Activated naive CD8-positive, alpha-beta T cell treated with anti-CD3 and anti-CD28 coated beads, Interleukin-2, amount 10 ng/mL, durations not matched to agents 7 days and 5 days (primary cell): ENCODE measurements at places on chromosomes 16 and 17.

DNA sequence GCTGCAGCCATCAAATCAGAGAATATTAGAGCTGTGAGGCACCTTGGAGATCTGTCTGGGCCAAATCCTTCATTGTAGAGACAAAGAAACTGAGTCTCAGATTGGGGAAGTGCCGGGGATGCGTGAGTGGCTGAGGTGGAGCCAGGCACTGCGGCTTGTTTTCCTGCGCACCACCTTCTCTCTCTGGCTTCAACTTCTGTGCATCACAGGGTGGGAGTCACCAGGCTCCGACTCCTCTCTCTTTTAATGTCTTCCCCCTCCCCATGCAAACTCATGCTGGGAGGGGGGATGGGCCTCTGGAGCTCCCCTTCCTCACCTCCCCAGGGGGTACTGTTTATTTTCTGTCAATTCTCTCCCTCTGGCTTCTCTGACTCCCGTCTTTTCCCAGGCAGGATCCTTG, 8.7 kb upstream of the ETV4 start:
- no peak for DNase-seq

DNA sequence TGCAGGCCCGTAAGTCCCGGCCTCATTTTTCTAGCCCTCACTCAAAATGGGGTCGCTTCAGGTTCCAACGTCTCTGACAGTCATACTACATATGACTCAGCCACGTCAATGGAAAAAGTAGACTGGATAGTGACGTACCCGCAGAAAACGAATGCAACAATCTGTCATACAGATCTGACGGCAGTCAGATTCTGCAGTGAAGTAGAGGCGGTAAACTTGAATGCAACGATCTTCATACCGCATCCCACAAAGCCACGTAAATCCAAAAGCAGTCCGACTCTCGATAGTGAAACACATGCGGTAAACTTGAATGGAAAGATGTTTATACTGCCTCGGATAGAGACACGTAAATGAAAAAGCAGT, 38.4 kb upstream of the ARL4D start:
- DNase-seq: peak; percentile 53

- no peak for DNase-seq
These were observed 191.9 kb downstream of the SLC39A11 start for GRCh38 chr17:72900654-72900971.

DNA sequence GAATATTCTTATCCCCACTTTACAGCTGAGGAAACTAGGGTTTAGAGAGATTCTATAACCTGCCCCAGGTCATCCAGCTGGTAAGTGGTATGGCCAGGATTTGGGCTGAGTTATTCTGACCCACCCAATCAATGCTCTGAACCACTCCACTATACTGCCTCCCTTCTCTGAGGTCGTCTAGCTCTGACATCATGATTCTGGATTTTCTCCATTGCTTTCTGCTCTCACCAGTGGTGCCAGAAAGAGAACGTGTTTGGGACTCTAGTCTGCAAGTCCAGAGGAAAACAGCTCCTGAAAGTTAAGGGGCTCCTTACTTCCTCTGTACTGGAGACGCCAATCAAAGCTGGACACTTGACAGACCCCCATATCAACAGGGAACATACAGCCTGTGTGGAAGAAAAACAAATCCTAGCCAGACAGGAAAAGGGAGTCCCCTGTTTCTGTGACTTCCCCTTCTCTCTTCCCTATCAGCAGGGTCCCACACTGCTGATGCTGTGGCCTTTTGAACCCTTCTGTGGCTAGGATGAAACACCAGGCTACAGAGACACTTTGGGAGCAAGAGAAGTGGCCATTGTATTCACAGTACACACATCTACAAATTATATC, 6.0 kb upstream of the EZH1 start:
- DNase-seq: no peak

GRCh38 chr16:80887062-80887461, 82.7 kb upstream of the CDYL2 start:
- DNase-seq: no peak

GRCh38 chr17:41340494-41340893, 10.1 kb downstream of the KRT33A start:
- no peak for DNase-seq

DNA sequence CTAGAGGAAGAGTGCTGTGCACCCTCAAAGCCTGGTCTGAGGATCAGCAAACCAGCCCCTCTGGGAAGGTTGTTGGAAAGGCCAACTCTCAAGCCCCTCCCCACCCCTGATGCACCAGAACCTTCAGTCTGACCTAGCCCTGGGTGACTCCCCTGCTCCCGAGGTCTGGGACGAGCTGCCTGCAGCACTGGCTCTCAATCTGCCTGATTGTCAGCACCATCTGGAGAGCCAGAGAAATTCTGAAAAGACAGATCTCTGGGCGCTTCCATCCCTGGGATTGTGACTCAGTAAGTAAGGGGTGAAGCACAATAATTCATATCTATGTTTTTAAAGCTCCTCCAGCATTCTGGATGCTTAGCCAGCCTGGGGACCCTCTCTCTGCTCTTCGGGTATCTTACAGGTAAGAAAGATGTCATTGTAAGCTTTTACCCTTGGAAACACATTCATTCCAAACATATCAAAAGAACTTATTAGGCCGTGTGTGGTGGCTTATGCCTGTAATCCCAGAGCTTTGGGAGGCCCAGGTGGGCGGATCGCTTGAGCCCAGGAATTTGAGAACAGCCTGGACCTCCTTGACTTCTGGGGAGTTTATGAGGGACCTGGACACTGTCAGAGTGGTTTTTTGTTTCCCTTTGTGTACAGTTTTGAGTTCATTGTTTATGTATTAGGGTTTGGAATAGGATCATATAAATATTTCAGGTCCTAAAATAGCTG, 147.5 kb downstream of the KCNJ12 start:
- no peak for DNase-seq

GRCh38 chr16:72978212-72978611, 69.7 kb downstream of the ZFHX3 start:
- no peak for DNase-seq

GRCh38 chr16:78464833-78465232, 365.4 kb downstream of the WWOX start:
- no peak for DNase-seq

- DNase-seq: peak; percentile 68
These were observed 685 bp downstream of the FASN start for GRCh38 chr17:82097184-82097918.

DNA sequence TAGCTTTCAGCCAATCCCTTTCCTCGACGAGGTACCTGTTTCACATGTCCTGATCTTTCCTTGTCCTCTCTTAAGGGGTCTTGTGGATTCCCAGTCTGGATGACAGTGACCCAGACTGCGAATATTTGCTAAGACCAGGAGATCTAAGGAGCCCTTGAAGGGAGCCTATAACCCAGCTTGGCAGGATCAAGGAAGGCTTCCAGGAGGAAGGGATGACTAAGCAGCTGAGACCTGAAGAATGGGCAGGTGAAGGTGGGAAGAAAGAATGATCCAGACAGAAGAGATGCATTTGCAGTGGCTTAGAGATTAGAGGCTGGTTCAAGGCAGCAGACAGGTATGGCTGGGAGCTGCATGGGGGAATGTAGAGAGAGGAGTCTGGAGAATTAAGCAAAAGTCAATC, 1.9 kb upstream of the PDK2 start:
- DNase-seq: no peak

- DNase-seq: no peak
These were observed at the start of gene SPDYE4 for GRCh38 chr17:8758137-8758596. TSS of gene SPDYE4 (minus strand) at chr17:8758546. CDS start at chr17:8758382, 164 bp downstream.

GRCh38 chr17:16912021-16912962, 59.6 kb downstream of the TNFRSF13B start:
- no peak for DNase-seq

GRCh38 chr17:70166615-70167014, 2.7 kb upstream of the KCNJ2 start:
- no peak for DNase-seq

GRCh38 chr17:266701-267667, 85.5 kb upstream of the DOC2B start:
- no peak for DNase-seq

DNA sequence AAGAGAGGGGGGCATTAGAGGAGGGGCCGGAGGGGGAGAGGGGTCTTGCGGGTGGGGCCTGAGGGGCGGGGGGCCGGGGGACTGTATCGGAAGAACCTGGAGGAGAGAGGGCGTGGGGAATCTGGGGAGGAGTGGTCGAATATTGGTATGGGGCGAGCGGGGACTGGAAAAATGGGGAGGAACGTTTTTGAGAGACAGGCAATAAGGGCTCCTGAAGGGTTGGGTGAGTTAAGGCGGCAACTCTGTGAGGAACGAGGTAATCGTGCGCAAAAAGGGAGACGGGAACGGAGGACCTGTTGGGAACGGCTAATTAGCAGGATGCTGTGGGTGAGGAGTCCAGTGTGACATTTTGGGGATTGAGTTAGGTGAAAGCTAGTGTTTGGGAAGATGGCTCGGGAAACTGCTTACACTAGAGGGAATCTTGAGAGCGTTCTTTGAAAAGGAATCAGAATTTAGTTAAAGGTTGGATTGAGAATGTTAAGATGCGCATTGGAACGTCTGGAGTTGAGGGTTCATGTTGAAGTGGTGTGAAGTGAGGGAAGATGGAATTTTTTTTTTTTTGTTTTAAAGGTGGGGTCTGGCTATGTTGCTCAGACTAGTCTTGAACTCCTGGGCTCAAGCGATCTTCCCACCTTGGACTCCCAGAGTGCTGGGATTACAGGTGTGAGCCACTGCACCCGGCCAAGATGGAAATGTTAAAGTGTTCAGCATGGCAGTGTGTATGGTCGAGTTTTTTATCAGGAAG, 662 bp downstream of the WIPF2 start:
- DNase-seq: no peak

DNA sequence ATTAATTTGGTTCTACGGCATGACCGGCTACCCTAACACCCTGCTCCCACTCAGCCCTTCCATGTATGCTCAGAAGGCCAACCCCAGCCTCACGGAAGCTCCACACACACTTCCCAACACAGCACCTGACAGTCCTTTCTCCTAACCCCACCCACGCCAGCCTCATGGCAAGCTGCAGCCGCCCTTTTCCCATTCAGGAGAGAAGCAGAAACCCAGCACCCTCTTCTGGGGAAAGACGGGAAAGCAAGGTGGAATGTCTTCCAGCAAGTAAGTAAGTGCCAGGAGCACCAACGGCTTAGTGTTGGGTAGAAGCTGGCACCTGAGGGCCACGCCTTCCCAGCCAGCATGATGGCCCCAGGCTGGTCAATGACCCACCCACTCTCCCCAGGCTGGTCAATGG, 32.1 kb downstream of the ABR start:
- DNase-seq: no peak

DNA sequence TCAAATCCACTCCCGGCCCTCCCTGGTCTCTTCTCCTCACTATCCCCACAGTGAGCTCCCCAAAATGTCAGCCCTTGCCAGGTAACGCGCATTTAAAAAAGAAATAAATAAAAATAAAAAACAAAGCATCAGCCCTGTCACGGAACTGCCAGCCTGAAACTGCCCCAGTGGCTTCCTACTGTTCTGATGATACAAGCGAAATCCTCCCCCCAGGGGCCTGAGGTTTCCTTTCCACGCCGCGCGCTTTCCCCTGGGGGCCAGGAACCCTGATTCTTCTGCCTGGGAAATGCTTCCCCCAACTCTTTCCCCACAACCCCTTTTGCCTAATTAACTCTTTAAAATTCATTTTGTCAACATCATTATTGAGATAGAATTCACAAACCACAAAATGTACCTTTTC, 12.2 kb upstream of the RPH3AL start:
- no peak for DNase-seq

- no peak for DNase-seq
These were observed 49.0 kb upstream of the CHMP6 start for GRCh38 chr17:80942423-80943345.

DNA sequence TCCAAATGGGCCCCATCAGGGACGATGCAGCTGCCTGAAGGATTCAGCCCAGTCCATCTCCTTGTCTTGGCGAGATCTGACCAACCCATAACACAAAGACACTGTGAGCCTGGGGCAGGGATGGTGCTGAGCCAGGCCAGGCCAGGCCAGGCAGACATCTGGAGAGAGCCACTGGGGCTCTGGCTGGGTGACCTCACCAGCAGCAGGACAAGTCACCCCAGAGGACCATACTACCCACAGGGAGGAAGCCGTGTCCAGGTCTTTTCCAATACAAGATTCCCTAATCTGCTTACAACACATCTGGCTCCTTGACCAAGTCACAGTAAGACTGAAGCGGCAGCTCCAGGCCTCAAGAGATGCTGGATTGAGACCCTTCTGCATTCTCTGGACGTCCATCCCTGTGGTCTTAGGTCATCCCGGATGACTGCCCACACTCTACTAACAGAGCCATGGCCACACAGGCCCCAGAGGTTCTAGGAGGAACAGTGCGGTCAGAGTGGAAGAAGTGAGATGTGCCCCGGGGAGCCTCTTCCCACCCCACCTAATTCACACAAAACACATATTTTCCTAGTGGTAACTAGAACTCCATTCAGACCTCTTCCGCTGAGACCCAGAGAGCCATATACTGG, 81.8 kb upstream of the RCVRN start:
- no peak for DNase-seq

DNA sequence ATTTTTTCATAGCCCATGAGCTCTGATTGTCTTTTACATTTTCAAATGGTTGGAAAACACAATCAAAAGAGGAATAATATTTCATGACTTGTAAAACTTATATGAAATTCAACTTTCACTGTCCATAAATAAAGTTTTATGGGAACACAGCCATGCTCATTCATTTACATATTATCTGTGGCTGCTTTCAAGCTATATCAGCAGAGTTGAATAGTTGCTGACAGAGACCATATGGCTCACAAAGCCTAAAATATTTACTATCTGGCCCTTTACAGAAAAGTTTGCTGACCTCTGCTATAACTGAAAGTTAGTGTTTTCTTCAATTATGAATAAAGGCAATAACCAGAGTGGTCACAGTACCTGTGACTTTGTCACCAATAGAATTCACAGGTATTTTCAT, 128.2 kb upstream of the GNAO1 start:
- no peak for DNase-seq

DNA sequence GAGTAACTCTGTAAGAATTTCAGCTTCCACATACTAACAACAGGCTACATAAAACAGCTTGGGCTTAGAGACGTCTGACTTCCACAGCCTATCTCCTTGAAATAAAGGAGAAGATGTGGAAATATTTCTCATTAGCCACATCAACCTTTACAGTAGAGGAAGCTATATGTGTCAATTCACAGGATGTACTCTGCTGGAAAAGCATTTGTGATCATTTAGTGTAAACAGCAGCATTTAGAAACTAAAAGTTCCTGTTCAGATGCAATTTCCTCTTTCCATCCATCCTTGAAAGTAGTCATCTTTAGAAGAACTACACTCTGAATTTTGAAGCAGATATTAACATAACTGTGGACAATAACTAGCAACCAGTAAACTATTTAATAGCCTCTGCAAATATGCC, 46.2 kb downstream of the XPO6 start:
- DNase-seq: no peak
